T-helper 2 cell (primary cell): ENCODE measurements at places on chromosomes 5 and 9.

GRCh38 chr9:135243201-135244190 is 156.0 kb downstream of the OLFM1 start:
- no peak for DNase-seq

DNA sequence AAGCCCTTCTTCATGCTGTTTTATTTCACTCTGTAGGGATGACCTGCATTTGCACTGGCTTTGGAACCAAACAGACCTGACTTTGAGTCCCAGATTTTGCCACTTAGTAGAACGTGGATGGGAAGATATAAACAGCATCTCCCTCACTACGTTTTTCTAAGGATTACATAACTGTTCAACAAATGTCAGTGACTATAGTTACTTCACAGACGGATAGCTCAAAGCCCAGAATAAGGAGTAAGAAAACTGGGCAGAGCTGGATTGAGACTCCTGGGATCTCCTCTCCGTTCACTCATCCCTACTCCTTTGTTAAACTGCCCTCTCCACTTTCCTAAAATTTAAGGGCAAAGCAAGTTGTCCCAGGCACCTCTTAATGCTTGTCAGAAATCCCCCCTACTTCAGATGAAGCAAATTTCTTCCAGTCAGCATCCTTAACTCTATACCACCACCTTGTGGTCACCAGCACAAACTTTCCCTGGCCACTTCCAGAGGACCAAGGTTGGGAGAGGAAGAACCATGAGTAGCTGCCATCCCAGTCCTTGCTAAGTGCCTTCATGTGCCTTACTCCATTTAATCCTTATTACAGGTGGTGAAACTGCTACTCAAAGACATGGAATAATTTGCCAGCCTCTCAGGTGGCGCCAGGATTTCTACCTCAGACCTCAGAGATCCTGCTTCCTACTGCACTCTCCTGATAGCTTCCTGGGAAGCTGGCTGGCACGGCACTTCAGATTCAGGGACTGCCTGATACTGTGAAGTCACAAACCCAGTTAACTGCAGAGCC is 38.4 kb downstream of the EGR1 start:
- no peak for DNase-seq

- DNase-seq, result no peak
Measured at GRCh38 chr9:76586390-76587314, 127.7 kb downstream of the GCNT1 start.

- no peak for DNase-seq
Measured at GRCh38 chr5:59267033-59267432, 626.5 kb downstream of the PDE4D start.

DNA sequence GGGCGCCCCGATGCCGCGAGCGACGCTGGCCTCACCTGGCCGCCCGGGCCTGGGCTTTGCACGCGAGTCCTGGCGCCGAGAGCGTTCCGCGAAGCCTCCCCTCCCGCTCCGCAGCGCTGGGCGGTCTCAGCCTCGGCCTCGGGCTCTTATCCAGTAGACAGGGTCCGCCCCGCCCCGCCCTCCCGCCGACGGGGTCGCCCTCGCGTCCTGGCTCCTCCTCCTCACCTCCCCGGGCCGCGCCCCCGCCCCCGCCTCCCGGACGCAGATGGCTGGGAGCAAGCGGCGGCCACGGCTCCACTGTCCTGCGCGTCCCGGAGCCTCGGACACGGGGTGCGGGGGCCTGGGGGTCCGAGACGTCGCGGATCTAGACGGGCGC is at the start of gene SLC6A3:
TSS of gene SLC6A3 (minus strand) at position 128 of the 376 bp plus-strand sequence. CDS start 2,243 bp downstream, outside the sequence.
- no peak for DNase-seq

DNA sequence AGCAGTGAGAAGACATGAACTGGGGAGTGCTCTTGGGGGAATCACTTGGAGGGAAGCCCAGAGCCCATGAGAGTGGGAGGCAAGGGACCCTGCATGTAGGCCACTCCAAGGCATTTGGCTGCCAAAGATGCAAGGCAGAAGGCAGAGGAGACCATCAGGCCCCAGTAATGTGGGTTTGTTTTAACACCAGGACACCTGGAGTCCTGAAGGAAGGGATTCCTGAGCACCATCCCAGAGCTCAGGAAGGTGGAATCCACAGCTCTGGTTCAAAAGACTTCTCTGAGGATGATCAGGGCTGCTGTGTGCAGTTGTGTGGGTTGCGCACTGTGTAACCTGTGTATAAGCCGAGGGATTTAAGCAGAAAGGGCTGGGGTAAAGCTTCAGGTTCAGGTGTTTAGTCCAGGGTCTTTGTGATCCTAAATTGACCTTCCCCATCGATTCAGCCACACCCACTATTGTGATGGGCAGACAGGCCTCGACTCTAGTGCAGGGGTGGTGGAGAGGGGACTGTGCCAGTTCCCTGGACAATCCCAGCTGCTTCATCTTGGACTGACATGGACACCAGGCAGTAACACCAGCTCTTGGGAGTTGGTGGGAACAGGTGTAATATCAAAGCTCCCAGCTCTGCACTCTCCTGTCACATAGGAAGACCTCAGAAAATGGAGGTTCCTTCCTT is 11.0 kb downstream of the B4GALT7 start:
- DNase-seq, result no peak

DNA sequence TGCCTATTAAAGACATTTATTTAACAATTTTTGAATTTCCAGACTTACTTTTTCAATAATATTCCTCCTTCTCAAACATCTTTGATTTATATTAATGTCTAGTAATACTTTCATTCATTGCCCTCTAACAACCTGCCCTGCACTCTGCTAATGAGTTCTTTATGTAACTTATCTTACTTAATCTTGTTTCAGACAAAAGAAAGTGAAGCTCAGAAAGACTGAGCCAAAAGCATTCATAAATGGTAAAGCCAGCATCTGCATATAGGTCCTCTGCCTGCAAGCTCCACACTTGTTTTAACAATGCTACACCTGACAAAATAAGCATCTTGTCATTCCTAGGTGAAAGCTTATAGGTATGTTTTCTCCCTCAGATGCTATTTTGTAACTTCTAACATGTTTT is 2.4 kb upstream of the TNPO1 start:
- DNase-seq, result no peak

GRCh38 chr9:93902780-93903655 is 52.1 kb downstream of the BARX1 start:
- DNase-seq, result no peak

DNA sequence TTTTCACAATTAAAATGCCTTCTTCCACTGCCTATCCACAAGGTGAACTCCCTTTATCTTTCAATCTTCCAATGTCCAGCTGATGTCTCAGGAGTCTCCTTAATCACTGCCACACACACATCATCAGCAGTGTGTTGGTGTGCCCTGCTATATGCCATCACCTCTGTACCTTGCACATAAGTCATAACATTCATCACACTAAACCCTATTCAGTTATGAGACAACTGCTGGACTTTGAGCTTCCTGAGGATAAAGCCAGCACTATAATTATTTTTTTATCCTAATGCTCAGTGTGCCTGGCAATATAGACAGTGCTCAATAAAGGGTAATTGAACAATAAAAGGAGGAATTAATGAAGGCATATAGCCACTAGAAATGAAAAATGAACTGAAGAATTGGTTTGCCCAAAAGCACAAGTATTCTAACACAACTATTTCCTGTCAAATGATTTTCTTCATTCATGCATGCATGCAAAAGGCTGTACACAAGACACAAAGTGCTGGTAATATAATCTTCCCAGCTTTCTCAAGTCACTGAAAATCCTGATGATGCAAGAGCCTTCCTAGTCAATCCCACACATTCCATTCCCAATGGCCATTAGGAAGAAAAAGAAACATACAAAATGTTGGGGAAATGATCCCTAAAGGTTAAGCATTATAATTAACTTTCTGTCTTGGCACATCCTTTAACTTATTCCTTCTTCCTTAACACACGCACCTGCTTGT is 32.4 kb downstream of the LPAR1 start:
- DNase-seq, result no peak

- no peak for DNase-seq
Measured at GRCh38 chr5:173790177-173790719, 97.9 kb upstream of the CPEB4 start.

DNA sequence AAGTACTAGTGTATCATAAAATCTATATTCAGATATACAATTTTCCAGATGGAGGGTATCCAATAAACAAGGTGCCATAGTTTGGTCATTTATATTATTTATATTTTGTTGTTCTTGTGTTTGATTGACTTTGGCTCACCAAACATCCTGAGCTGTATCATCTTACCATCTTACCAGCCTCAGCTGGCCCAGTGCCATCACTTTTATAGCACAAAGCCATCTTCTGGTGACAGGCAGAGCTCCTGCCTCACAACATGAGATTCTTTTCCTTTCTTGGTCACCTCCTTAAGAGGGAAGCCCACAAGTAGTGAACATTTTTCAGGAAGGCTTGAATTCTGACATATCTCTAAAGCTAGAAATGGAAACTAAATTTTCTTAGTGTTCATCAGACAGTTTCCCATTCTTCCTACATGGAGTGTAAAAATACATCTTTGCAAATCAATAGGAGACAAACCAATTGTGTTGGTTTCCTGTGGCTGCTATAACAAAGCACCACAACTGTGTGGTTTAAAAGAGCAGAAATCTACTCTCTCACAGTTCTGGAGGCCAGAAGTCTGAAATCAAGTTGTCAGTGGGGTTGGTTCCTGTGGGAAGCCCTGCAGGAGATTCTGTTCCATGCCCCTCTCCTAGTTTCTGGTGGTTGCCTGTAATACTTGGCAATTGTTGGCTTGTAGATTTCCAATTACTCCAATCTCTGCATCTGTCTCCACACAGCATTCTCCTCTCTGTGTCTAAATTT is 341.8 kb downstream of the MAN2A1 start:
- DNase-seq, result no peak

- DNase-seq, result no peak
Measured at GRCh38 chr5:81773574-81773973, 22.7 kb upstream of the SSBP2 start.

DNA sequence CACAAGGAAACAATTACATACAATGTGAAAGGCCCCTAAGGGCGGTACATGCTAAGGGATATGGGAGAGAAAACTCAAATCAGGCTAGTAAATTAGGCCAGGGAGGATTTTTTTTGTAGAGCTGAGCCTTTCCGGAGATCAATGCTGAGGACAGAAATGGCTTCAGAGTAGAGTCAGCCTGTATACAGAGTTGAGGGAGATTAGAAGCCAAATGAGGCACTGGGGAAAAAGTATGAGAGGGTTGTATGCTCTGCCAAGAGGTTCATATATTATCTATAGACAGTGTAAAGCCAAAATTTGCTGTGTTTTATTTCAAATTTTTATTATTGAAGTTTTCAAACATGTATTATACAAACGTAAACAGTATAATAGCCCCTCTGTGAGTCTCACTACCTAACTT is 103.1 kb downstream of the BNC2 start:
- no peak for DNase-seq

- DNase-seq, result no peak
Measured at GRCh38 chr9:2420543-2420942, 201.0 kb upstream of the VLDLR start.

- no peak for DNase-seq
Measured at GRCh38 chr5:3943859-3944258, 348.2 kb downstream of the IRX1 start.
